ENCODE measurements at places on chromosomes 2 and 18.
A peak's percentile ranks its signal among the peaks of the same experiment; 100 is the strongest.

DNA sequence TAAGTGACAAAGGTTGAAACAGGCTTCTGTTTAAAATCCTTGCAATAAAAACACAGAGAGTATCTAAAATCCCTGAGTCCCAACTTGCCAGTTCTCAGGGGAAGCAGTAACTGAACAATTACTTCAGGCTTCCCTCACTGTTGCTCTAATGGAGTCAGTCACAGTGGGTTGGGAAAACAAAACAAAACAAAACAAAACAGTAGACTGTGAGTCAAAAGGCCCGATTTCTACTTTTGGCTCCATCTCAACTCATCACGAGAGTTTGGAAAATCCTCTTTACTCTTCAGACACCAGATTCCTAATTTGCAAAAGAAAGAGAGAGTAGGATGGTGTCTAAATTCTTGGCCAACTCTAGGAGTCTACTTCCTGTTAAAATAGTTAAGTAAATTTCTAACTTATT is 1.1 kb downstream of the FSHR start:
- DNase-seq, result no peak
- H3K4me3 ChIP-seq, result no peak overlapping the region
- no peaks in the 10 kb centered on the region for H3K27me3 ChIP-seq
- no peak overlapping the region for H3K27ac ChIP-seq
- no peaks in the 10 kb centered on the region for H3K36me3 ChIP-seq

DNA sequence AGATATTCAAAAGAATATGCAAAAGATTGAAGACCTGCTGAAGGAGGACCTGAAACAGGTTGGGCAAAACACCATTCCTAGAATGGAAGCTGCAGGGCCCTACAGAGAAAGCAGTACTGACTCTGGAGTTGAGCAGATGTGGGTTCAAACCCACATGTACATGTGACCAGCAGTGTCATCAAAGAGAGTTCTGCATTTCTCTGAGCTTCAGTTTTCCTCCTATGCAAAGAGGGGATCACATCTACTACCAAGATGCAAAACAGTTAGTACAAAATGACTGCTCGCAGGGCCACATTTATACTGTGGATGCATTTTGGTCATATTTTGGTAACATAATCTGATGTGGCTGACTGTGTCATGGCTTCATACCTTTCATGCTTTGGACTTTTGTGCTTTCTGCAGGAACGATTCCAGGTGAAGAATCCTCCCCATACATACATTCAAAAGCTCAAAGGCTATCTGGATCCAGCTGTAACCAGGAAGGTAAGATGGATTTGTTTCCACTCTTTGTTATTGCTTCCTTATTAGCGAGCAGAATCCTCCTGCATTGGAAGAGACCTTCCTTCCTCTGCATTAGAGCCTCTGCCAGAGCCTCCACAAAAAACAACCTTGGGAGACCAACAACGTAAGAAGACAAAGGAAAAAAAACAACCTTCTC is 174.8 kb downstream of the PRPF40A start:
- peak overlapping the region; percentile 32 for H3K27ac ChIP-seq
- no peaks in the 10 kb centered on the region for H3K27me3 ChIP-seq
- no peaks in the 10 kb centered on the region for H3K36me3 ChIP-seq
- DNase-seq, result no peak
- H3K4me3 ChIP-seq, result no peak overlapping the region

DNA sequence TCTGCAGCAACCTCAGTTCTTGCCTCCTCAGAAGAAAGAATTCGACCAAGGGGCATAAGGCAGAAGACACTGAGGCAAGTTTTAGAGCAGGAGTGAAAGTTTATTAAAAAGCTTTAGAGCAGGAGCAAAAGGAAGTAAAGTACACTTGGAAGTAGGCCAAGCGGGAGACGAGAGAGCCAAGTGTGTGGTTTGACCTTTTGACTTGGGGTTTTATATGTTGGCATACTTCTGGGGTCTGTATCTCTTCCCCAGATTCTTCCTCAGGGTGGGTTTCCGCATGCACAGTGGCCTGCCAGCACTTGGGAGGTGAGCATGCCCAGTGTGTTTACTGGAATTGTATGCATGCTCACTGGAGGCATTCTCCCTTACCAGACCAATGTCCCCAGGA is 59.3 kb upstream of the ANKRD44 start:
- no peak overlapping the region for H3K4me3 ChIP-seq
- H3K36me3 ChIP-seq, result no peaks in the 10 kb centered on the region
- no peak overlapping the region for H3K27ac ChIP-seq
- DNase-seq, result no peak
- no peaks in the 10 kb centered on the region for H3K4me1 ChIP-seq
- no peaks in the 10 kb centered on the region for H3K27me3 ChIP-seq

DNA sequence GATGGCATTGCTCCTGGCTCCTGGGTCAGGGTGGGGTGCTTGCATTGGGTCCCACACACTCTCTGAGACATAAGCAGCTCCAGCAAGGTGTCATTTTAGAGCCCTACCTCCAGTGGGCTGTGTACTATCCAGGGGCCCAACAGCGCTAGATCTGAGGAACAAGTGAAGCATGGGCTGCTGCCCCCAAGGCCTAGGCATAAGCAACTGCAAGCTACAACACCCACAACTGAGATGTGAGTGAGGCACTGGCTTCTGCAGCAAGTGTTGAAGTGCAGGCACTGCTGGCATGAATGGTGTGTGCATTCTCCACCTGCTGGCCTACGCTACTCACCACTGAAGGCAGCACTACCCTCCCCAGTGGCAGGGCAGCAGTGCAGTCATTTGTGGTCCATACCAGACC is 81.0 kb upstream of the STK39 start:
- H3K4me3 ChIP-seq, result no peak overlapping the region
- peaks cover 4% of the 10 kb centered on the region for H3K27me3 ChIP-seq
- H3K4me1 ChIP-seq, result no peaks in the 10 kb centered on the region
- H3K36me3 ChIP-seq, result no peaks in the 10 kb centered on the region
- no peak overlapping the region for H3K27ac ChIP-seq
- DNase-seq, result no peak

DNA sequence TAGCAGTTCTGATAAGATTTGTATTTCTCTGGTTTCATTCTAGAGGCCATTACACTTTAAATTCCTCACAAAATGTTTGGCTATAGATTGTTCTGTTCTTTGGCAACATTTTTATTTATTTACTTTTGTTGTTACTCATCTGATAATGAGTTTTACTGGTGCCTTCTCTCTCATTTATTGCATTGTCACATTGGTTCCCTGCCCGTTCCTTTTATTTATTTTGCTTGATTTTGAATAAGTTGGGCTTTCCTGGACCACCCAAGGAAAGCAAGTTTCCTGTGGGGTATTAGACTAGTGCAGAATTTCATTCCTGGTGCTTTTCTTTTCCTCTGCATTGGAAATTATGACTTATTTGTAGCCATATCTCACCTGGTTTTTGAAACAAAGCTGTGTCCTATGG is 232.0 kb downstream of the SOCS6 start:
- no peaks in the 10 kb centered on the region for H3K27me3 ChIP-seq
- H3K4me3 ChIP-seq, result no peak overlapping the region
- H3K27ac ChIP-seq, result peak overlapping the region; percentile 82

DNA sequence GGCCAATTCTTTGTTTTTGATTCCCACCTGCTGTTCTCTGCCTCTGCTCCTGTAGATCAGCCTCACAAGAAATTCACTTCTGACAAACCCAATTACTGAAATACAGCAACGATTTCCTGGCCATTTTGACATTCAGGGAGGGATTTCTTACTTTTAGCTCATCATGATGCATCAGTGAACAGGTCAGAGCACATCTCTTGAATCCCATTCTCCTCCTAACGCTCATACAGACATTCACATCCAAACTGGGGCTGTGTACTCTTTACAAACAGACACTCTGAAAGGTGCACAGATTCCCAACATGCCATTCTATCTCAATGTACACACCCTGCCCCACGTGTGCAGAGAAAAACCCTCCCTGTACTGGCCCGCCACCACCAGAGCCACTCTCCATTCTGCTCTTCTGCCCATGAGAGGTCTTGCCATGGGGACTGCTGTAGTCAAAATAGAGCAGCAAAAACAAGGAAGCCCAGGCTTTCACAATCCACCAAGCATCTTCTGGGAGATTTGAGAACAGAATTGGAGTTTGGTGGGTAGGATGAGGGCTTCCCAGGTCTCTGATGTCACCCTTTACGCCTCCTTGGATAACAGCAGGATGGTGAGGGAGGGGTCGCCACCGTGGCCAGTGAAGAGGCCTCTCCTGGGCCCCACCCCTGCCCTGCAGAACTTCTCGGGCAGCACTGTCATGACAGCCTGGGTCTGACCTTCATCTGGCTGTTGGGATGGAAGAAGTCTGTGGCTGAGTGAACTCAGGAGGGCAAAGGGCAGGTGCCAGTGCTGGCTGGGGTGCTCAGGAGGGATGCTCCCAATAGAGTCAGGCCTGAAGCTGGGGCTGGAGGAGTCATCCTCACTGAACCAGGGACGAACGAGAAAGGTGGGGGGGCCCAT is 41.9 kb upstream of the ZFP36L2 start:
- no peak overlapping the region for H3K27ac ChIP-seq
- no peaks in the 10 kb centered on the region for H3K4me1 ChIP-seq
- no peaks in the 10 kb centered on the region for H3K27me3 ChIP-seq
- no peaks in the 10 kb centered on the region for H3K36me3 ChIP-seq
- DNase-seq, result no peak
- no peak overlapping the region for H3K4me3 ChIP-seq

GRCh38 chr2:238704471-238705225 is 143.2 kb upstream of the TWIST2 start:
- DNase-seq, result no peak
- no peak overlapping the region for H3K27ac ChIP-seq
- no peaks in the 10 kb centered on the region for H3K36me3 ChIP-seq
- H3K27me3 ChIP-seq, result no peaks in the 10 kb centered on the region
- H3K4me1 ChIP-seq, result no peaks in the 10 kb centered on the region

DNA sequence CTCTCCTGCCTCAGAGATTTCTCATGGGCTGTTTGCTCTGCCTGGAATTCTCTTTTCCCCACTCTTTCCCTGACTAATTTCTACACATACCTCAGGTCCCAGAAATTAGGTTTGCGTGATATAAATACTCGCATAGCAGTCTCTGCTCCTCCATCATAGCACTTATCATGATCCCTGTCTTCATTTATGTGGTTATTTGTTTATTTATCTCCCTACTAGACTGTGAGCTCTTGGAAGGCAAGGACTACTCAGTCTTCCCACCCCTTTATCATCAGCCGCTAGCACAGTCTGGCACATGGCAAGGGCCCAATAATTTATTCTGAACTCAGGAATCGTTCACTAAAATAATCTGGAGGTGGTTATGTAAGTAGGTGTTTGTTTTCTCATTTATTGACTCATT is 79.3 kb downstream of the ADCYAP1 start:
- no peak overlapping the region for H3K4me3 ChIP-seq
- no peaks in the 10 kb centered on the region for H3K4me1 ChIP-seq
- no peaks in the 10 kb centered on the region for H3K36me3 ChIP-seq
- no peak overlapping the region for H3K27ac ChIP-seq
- no peak for DNase-seq

GRCh38 chr2:7771781-7772180 is 854.6 kb downstream of the RNF144A start:
- H3K36me3 ChIP-seq, result no peaks in the 10 kb centered on the region
- H3K4me3 ChIP-seq, result no peak overlapping the region
- H3K27ac ChIP-seq, result no peak overlapping the region
- no peaks in the 10 kb centered on the region for H3K27me3 ChIP-seq
- no peaks in the 10 kb centered on the region for H3K4me1 ChIP-seq
- no peak for DNase-seq

- H3K36me3 ChIP-seq, result no peaks in the 10 kb centered on the region
- peaks cover 19% of the 10 kb centered on the region for H3K4me1 ChIP-seq
- DNase-seq, result no peak
- H3K27ac ChIP-seq, result peak overlapping the region; percentile 76
These were observed 41.0 kb downstream of the COPS8 start for GRCh38 chr2:237126519-237127174.

GRCh38 chr2:44672431-44672830 is 269.1 kb upstream of the SIX3 start:
- no peaks in the 10 kb centered on the region for H3K27me3 ChIP-seq
- no peak overlapping the region for H3K4me3 ChIP-seq
- no peaks in the 10 kb centered on the region for H3K4me1 ChIP-seq
- H3K36me3 ChIP-seq, result no peaks in the 10 kb centered on the region
- H3K27ac ChIP-seq, result no peak overlapping the region

- H3K27me3 ChIP-seq, result peaks cover 28% of the 10 kb centered on the region
- H3K36me3 ChIP-seq, result no peaks in the 10 kb centered on the region
These were observed 23.7 kb upstream of the CXCR4 start for GRCh38 chr2:136141510-136142149.

- H3K27ac ChIP-seq, result no peak overlapping the region
- H3K4me3 ChIP-seq, result no peak overlapping the region
- no peaks in the 10 kb centered on the region for H3K27me3 ChIP-seq
- H3K36me3 ChIP-seq, result no peaks in the 10 kb centered on the region
These were observed 26.7 kb upstream of the BIRC6 start for GRCh38 chr2:32330136-32330535.

- peaks cover 18% of the 10 kb centered on the region for H3K27me3 ChIP-seq
- no peak overlapping the region for H3K27ac ChIP-seq
- H3K4me1 ChIP-seq, result no peaks in the 10 kb centered on the region
- no peak overlapping the region for H3K4me3 ChIP-seq
- H3K36me3 ChIP-seq, result no peaks in the 10 kb centered on the region
- DNase-seq, result no peak
These were observed 170.5 kb upstream of the ALKAL2 start for GRCh38 chr2:458425-458815.

GRCh38 chr2:84959095-84959565 is 11.8 kb upstream of the KCMF1 start:
- H3K4me1 ChIP-seq, result peaks cover 48% of the 10 kb centered on the region
- H3K36me3 ChIP-seq, result no peaks in the 10 kb centered on the region

DNA sequence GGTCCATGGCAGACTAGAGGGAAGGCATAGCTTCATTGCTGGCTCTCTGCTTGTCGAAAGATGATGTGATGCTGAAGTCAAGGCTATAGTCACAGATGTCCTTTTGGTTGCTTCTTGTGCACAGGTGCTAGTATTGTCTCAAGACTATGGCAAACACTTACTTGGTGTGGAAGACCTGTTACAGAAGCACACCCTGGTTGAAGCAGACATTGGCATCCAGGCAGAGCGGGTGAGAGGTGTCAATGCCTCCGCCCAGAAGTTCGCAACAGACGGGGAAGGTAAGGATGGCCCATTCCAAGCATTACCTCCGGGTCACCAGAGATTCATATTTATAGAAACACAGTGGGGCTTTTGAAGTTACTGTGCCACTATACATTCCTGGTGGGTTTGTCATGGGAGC is 95.5 kb upstream of the EML6 start:
- no peaks in the 10 kb centered on the region for H3K4me1 ChIP-seq
- DNase-seq, result no peak
- H3K36me3 ChIP-seq, result peaks cover 39% of the 10 kb centered on the region
- H3K4me3 ChIP-seq, result no peak overlapping the region
- H3K27me3 ChIP-seq, result no peaks in the 10 kb centered on the region

DNA sequence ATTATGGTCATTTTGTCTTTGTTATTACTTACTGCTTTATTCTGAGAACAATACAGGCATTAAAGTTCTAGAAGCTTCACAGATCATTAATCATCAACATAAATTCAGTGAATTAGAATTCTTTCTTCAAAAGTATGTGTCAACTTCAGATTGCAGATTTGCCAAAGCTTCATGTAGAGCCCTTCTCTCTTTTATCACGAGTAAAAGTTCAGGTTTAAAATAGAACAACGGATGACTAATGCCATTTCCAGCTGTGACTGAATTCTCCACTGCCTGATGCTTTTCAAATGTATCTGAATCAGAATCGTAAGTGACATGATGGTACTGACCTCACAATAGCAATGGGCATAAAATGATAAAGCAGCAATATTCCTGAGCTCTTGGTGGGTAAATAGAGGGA is 116.0 kb downstream of the ABCA12 start:
- DNase-seq, result no peak
- H3K27me3 ChIP-seq, result no peaks in the 10 kb centered on the region
- H3K36me3 ChIP-seq, result no peaks in the 10 kb centered on the region
- no peaks in the 10 kb centered on the region for H3K4me1 ChIP-seq
- no peak overlapping the region for H3K4me3 ChIP-seq

All from Panc1 (cell line).